H54 (cell line): ENCODE measurements at places on chromosomes 5 and 9.

DNA sequence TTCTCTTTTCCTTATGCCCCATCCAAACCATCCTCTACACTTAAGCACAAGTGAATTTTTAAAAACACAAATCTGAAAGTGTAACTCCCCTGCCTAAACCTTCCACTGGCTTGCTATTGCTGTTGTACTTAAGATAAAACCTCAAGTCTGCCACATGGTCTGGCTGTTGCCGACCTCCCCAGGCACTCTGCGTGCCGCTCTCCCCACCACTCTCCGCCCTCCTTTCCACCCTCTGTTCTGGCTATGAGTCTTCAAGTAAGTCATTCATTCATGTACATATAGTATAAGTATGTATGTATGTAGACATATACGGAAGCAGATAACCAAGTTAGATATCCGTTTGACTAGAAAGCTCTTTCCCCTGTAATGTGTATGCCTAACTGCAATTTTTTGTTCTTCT, 94.7 kb upstream of the ANKRD55 start:
- no peak for DNase-seq

DNA sequence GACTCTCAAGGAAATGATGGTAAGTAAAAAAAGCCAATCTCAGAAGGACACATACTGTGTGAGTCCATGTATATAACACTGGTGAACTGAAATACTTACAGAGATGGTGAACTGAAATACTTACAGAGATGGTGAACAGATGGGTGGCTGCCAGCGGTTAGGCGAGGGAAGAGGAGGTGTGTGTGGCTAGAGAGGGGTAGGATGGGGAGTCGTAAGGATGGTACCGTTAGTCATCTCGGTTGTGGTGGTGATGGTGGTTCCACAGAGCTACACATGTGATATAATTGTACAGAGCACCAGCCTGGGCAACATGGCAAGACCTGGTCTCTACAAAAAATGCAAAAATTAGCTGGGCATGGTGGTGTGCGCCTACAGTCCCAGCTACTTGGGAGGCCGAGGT, 113.6 kb upstream of the RAPGEF1 start:
- DNase-seq, result no peak

- no peak for DNase-seq
Observed at GRCh38 chr5:54311176-54311677, 854 bp upstream of the ARL15 start.

- no peak for DNase-seq
Observed at GRCh38 chr9:82356871-82357270, 368.3 kb downstream of the SPATA31D1 start.

DNA sequence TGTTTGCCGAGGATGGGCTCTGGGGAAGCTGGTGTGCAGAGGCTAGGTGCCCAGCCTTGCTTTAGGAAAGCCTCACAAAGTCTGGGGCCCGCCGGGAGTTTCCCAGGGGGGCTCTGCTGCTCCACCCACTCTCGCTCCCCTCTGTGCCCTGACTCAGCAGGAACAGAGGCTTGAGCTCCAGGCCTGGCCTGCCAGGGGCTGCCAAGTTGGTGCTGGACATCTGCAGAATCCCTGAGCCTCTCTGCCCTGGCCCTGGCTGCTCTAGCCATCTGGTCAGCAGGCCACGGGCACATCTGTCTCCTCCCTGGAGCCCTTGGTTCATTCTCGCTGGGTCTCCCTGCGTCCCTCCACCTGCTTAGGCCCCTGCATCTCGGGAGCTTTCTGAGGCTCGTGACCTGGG, 647 bp upstream of the ADAMTSL2 start:
- no peak for DNase-seq

- no peak for DNase-seq
Observed at GRCh38 chr9:128343855-128344254, 3.5 kb downstream of the SLC27A4 start.

GRCh38 chr5:145787001-145787400, 48.1 kb downstream of the PRELID2 start:
- DNase-seq, result no peak

DNA sequence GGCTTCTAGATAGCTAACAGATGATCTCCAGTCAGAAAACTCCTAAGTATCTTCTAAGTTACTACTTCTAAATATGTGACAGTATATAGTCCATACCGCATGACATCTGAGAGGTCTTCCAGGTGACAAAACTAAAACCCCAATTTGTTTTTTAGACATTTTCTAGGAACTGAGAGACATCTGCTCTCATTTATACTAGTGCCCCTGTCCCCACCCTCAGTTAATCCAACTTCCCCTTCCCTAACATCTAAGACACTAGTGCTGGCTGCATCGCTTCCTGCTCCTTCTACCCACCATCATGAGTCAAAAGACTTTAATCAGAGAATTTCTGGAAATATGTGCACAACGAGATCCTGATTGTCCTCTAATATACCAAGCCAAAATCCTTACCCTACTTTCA, 37.9 kb downstream of the FBXW11 start:
- DNase-seq, result no peak

DNA sequence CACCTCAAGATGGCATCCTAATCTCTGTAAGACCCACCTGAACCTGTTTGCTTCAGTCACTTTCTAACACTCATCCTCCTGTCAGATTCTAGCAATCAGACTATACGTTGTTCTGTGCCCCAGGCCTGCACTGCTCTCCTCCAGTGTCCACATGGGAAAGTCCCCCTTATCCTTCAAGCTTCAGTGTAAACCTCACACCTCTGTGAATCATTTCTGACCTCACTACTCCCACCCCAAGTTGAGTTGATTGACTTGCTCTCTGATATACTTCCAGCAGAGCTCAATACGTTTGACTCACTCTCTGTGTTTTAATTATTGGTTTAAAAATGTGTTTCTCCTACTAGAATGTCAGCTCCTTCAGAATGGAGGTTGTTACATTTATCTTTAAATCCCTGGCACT, 240.2 kb downstream of the FBXL17 start:
- DNase-seq, result no peak

GRCh38 chr5:132689513-132689912, 15.7 kb downstream of the IL4 start:
- DNase-seq, result no peak

- DNase-seq, result no peak
Observed at GRCh38 chr9:129481810-129482511, 138.9 kb downstream of the C9orf50 start.

- DNase-seq, result no peak
Observed at GRCh38 chr5:170251462-170251861, 18.7 kb downstream of the C5orf58 start.

- no peak for DNase-seq
Observed at GRCh38 chr5:76548525-76549229, 74.5 kb downstream of the F2RL2 start.

DNA sequence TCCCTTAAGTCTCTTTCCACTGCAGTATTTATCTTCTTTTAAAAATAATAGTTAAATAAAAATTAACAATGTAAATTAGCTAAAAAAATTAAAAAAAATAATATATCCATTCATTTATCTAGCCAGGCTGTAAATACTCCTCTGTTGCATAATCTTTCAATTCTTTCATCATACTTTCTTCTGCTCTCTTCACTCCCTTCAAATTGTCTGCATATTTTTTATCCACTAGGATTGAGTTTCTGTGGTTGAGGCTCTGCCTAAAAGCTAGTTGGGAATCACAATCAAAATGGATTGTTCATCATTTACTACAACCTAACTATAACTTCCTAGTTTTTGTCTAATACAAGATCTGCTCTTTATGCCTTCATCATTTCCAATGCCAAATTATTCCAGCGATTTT, 182.2 kb downstream of the PDE4D start:
- DNase-seq, result no peak

DNA sequence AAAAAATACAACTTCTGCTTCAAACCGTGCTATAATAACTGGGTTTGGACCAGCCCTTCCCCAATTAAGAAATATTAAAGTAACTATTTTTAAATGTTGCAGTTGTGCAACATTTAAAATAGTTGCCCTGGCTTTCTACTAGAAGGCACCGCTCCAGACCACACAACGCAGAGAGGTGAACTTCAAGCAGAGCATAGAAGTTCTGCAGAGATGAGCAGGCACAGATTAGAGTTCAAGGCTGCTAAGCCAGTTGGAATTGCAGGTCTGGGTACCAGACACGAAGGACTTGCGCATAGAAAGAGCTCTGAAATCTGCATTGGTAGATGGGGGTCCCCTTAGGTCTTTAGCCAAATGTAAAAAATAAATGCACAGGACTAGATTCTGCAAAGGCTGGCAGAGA, 58.7 kb upstream of the GALNT10 start:
- DNase-seq, result no peak
